ENCODE measurements at places on chromosomes 12 and 14.
A peak's percentile ranks its signal among the peaks of the same experiment; 100 is the strongest.

- no peak for DNase-seq
Observed at GRCh38 chr12:115840159-115840558, 437.3 kb downstream of the MED13L start.

DNA sequence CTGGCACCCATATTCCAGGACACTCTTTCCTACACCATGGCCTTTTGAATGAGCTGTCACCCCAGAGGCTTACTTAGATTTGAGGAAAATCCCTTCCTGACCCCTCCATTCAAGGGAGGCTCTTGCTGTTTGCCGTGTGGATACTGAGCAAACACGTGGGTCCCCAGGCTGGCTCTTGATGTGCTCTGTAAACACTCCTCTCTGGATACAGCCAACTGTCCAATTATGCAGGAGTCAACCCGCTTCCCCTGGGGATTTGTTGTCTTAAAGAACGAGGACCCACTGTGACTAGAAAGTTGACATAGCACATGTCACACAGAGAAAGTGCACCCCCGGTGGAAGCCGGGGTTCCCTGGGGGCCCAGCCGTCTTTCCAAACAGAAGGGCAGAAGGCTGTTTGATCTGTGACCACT lies 75.8 kb upstream of the CEP83 start:
- DNase-seq, result peak; percentile 13

DNA sequence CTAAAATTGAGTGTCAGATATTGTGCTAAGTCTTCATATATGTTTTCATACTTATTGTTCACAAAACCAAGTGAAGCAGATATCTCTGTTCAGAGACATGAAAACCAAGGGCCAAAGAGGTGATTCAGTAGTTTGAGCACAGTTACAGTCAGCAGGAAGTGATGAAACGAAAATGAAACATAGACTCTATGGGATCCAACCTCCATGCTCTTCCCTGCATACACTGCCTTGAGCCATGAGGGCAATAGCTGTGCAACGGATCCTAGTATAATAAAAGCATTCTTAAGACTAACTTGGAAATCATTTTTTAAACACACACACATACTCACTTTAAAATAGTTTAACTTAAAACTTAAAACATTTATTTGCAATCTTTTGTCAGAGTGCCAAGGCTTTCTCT lies 27.9 kb downstream of the ESR2 start:
- DNase-seq, result no peak

DNA sequence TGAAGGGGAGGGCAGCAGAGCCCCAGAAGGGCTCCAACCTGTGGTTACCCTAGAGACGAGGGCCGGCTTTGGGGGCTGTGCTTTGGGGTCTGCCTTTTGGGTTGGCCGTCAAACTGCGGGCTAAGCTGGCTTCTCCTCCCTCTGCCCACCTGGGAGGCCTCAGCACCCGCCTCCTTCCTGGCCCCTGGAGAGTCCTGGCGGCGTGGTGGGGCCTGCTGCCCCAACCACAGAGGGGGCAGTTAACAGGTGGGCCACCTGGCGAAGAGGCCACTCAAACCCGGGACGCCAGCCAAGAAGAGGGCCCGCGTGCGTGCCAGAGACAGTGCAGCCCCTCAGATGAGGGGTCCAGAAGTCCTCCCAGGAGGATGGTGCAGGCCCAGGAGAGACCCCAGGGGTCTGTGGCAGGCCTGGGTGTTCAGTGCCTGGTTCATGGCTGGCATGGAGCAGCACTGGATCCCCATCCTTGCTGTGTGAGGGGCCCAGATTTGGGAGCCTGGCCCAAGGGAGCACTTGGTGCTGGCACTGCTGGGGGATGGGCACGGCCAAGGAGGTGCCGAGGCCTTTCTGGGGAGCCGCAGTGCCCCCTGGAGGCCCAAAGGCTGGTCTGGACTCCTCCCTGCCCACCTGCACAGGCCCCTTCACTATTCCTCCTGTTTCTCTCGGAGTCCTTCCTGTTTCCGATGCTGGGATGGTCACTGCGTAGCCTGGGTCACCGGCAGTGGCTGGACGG lies 48.8 kb downstream of the LRCOL1 start:
- DNase-seq, result peak; percentile 74

DNA sequence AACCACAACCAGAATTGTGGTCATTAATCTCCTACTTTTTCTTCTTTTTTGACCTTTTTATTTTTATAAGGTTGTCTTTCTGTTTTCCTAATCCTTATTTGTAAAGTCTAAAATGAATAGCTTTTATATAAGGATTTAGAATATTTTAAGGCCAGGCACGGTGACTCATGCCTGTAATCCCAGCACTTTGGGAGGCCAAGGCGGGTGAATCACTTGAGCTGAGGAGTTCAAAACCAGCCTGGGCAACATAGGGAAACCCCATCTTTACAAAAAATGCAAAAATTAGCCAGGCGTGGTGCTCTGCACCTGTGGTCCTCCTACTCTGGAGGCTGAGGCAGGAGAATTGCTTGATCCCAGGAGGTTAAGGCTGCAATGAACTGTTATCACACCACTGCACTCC lies 55.1 kb downstream of the IFT81 start:
- DNase-seq, result no peak

GRCh38 chr12:109951136-109951535 lies 45.0 kb downstream of the GIT2 start:
- no peak for DNase-seq

GRCh38 chr14:71933001-71933587 lies 865 bp downstream of the RGS6 start:
- peak; percentile 60 for DNase-seq

DNA sequence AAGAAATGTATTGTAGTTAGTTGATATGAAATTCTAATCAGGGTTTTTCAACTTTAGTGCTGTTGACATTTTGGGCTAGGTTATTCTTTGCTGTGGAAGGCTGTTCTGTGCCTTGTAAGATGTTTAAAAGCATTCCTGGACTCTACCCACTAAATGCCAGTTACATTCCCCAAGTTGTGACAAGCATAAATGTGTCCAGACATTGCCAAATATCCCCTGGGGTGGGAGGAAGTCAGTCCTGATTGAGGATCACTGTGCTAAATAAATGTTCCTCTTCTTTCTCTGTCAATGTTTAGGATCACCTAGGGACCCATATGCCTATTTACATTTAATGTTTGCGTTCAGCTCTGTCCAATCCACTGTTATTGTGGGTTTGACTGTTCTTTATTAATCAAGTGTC lies 268.3 kb downstream of the TMTC2 start:
- no peak for DNase-seq

DNA sequence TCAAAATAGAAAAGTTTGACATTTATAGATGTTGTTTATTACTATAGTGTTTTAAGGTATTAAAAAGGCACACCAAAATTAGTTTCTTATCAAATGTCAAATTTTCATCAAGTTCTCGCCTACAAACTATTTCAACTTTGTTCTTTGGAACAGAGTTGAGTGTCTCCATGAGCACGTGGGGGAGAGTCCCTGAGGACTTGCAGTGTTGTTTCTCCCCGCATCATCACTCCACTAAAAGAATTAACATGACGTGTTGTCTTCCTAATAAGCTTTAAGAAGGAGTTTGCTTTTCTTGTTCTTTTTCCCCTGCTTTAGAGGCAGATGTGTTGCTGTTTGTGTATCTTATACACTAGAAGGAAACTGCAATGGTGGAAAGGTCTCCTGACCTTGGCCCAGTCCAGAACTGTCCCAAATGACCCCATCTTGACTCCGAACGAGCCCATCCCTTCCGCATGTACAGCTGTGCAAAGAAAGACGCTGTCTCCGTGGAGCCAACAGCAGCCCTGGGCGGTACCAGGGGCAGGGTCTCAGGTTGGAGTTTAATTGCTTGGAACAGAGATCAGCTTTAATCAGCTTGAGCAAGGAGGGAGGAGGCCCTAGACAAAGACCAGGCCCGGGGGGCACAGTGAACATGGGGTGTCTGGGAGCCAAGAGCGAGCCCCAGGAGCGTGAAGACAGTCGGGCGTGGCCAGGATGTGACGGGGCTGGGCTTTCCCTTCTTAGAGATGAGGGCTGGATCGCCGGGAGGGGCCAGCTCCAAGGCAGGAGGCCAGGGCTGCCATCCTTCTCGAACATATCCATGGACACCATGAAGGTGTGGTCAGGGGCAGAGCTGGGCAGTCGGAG lies 215.4 kb upstream of the RTL1 start:
- DNase-seq, result no peak

DNA sequence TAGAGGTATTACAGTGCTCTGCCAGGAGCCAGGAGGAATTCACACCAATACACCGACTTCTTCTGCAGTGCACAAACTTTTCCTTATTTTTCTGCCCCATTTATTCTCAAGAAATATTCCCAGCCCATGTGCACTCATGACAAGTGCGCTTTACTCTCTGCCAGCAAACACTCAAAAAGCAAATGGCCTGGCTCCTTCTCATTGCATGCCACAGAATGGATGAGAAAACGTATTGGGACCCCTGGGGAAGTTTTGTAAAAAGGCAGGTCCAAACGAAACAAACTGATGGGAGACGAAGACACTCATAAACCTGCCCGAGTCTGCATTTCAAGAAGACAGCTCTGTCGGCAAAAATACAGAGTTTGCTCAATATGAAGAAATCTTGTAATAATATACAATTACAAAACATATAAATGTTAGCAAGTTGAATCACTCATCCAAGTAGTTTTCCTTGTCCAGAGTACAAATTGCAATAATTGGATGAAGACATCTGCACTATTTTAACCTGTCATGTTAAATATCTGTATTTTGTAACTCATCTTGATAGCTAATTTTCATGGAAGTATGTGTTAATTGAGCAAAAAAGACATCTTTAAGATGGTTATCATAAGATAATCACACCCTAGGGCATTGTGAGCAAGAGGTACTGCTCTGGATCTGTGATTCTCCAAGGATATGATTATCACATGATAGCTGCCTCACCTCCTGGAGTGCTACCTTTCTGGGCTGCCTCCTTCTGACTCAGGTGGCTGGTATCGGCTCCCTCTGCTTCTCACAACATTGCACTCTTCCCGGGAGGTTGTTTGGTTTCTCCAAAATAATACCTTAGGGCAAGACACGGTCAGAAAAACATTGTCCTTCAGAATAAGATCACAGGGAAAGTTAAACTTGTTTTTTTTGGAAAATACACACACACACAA lies 260.8 kb upstream of the G2E3 start:
- DNase-seq, result no peak

GRCh38 chr12:10737249-10737648 lies 14.1 kb upstream of the YBX3 start:
- no peak for DNase-seq

GRCh38 chr12:71014180-71014785 lies 93.7 kb upstream of the PTPRR start:
- DNase-seq, result peak; percentile 59

DNA sequence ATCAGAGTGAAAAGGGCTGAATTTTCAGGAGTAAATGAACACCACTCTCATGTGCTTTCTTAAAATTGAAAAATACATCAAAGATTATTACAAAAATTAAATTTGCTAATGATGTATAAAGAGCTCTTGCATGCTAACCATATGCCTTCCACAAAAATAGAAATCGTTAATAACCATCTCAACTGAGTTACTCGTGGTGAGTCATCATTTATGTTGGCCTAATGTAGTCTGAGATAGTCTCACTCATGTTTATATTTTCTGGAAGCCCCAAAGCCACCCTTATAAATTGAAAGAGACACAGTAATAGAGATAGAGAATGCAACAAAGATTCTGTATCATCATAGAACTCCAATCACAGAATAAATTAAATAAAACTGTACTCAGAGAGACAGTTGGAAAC lies 131.2 kb downstream of the KCNH5 start:
- no peak for DNase-seq

DNA sequence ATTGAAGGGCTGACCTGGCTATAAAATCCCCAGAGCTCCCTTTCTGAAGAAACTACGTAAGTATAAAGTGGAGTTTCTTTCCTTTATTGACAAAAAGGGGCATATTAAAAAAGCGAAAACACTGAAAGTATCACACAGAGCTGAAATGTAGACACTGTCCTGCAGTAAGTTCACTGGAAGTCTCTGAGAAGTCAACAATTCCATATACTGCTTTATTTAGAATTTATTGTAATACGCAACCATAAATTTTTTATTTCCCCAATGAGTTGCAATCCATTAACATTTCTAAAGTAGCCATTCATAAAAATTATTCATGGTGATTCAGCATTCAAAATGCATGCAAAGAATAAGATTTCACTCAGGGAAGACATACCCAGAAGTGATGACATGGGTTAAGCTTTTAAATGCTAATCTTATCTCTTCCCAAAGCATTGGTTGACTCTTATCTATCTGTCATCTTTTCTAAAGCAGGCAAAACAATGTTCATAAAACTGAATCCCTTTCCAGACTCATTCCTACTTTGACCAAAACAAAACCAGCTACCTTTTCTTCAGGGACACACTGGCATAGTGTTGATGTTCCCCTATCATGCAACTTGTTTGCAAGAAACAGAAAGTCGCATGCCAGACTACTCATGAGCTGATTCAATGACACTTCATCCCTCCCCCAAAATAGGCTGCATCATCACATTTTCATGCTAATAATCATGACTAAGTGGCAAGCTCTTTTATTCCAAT lies 17.3 kb downstream of the KITLG start:
- DNase-seq, result no peak

- no peak for DNase-seq
Observed at GRCh38 chr14:101973356-101973755, 9.0 kb downstream of the DYNC1H1 start.

DNA sequence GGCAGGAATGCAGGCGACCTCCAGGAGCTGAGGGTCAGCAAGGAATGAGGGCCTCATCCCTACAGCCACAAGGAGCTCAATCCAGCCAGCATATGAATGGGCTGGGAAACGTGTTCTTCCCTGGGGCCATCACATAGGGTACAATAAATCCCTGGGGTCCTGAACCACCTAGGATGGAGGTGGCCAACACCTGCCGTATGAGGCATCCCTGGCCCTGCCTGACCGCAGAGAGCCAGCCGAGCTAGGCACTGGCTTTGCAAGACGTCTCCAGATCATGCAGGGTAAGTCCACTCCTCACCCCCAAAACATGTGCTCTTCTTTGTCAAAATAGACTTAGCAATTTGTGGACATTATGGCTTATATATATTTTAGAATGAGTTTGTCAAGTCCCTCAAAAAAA lies 303.7 kb upstream of the DIO3 start:
- no peak for DNase-seq

- peak; percentile 66 for DNase-seq
Observed at GRCh38 chr14:77222546-77223225, 41.1 kb downstream of the TMEM63C start.
